ENCODE measurements at places on chromosomes 5 and 9.
A peak's percentile ranks its signal among the peaks of the same experiment; 100 is the strongest.

- no peak for DNase-seq
These were observed 64.0 kb downstream of the DOCK8 start for GRCh38 chr9:278651-279050.

GRCh38 chr5:54835647-54836046 lies 149.7 kb downstream of the ESM1 start:
- DNase-seq = no peak

DNA sequence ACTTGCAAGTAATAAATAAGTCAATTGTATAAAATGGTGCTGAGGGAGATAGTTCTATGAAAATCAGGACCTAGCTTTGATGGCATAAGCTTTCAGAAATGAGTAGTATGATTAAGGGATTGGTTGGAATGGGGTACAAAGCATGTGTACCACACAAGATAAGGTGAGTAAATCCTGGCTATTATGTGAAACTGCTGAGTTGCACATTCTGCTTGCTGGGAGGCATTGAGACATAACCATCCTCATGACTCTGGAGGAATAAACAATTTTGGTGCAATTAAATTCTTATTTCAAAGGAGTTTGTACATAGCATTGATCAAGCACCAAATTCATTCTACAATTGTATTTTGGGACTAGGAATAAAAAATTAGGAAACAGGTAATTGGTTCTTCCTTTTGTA lies 755.2 kb upstream of the ACO1 start:
- no peak for DNase-seq

- DNase-seq = no peak
These were observed 104.1 kb downstream of the CD180 start for GRCh38 chr5:67092535-67092934.

GRCh38 chr5:138784590-138784989 lies 31.4 kb downstream of the CTNNA1 start:
- no peak for DNase-seq

DNA sequence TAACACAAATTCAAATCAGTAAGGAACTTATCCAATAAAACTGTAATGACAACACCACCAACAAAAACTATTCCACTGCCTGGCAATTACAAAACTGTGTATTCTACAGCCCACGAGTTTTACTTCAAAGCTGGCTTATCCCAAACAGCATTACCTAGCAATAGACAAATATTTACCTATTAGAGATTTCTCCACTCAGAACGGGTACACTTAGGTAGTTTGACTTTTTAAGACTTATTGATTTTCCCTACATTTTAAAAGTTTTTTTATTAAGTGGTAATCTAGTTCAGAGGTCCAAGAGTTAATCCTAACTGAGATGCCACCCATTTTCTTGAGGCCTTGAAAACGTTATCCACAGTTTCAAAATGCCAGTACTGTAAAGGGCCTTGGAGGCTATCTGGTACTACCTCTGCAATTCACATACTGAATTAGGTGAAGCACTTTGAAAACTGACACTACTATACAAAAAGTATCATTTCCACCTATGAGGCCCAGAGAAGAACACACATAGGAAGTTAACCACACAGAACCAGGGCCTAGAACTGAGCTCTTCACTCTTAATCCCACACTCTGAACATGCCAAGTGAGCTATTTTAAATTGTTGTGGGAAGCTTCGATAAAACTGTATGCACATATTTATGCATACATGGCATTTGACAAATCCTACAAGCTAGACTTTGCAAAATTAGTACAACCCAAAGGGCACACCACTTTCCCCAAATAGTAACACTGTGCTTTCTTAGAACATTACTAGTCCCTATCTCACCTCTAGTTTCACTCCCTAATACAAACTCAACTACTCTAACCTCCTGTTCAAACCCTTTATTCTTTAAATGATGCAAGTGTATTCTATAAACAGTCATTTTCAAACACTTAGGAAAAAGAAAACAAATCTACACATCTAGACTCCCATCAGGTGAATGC lies 2.1 kb downstream of the NADK2 start:
- DNase-seq = peak; percentile 78

DNA sequence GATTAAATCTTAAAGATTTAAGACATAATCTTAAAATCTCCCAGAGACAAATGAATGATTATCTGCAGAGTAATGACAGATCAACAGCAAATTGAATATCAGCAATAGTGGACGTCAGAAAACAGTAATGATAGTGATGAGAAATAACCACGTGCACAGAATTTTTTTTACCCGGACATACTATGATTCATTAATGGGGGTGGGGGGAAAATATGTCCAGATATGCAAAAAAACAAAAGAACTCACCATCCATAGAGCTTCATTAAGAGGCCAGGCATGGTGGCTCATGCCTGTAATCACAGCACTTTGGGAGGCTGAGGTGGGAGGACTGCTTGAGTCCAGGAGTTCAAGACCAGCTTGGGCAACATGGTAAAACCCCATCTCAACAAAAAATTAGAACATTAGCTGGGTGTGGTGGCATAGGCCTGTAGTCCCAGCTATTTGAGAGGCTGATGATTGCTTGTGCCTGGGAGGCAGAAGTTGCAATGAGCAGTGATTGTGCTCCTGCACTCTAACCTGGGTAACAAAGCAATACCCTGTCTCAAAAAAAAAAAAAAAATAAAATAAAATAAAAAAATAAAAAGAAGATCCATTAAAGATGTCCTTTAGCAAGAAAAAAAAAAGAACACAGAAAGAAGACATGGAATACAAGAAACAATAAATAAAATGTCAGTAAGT lies 30.9 kb upstream of the SHOC1 start:
- no peak for DNase-seq

DNA sequence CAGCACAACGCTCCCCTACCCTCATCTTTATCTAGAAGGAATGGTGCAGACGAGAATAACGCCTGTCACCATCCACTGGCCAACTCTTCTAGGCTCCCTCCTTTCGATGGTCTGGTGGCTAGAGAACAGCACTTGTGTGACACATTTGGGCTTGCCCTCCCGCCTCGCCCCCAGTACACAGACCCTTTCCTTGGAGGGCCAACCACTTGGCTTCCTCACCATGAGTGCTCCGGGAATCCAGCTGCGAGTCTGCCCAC lies 1.4 kb downstream of the GNAQ start:
- no peak for DNase-seq

GRCh38 chr5:98016771-98017170 lies 756.7 kb upstream of the RGMB start:
- DNase-seq = no peak

GRCh38 chr9:110767559-110768063 lies 99.0 kb downstream of the MUSK start:
- no peak for DNase-seq

GRCh38 chr5:96942911-96943310 lies 7.0 kb downstream of the LNPEP start:
- DNase-seq = no peak

- DNase-seq = no peak
These were observed 24.0 kb downstream of the TGFBI start for GRCh38 chr5:136052692-136053335.

DNA sequence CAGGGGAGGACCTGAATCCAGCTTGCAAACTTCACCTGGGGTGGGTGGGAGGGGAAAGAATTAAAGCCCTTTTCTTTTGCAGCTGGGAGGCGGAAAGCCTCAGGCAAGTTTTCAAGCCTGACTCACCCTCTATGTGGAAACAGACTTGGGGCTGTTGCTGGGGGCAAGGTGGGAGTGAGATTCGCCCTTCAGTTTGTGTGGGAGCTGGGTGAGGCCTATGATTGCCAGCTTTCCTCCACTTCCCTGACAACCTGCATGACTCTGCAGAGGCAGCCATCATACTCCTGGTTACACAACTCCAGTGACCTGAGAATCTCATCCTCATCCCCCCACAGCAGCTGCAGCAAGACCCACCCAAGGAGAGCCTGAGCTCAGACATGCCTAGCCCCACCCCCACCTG lies 43.2 kb upstream of the SREK1 start:
- no peak for DNase-seq

- no peak for DNase-seq
These were observed 2188.5 kb upstream of the WWC1 start for GRCh38 chr5:166102947-166103346.

DNA sequence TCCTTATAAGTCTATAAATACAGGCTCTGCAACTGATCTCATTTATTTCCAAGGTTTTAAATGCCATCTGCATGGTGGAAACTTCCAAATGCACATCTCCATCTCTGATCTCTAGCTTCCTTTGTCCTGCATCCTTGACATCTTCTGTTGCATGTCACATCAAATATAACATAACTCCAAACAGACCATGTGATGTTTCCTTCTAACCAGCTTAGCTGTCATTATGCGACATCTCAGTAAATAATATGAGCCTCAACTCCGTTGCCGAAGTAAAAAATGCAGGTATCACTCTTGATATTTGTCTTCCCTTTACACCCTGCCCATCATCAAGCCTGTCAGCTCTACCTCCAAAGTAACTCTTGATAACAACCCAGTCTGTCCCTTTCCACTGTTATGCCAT lies 506.4 kb upstream of the C9orf72 start:
- DNase-seq = no peak

- no peak for DNase-seq
These were observed 20.2 kb downstream of the COL5A1 start for GRCh38 chr9:134661791-134662142.

- peak; percentile 95 for DNase-seq
These were observed 4.5 kb downstream of the UBE2D2 start for GRCh38 chr5:139565411-139566305.

- DNase-seq = no peak
These were observed 35.2 kb downstream of the ZNF366 start for GRCh38 chr5:72472031-72472430.

DNA sequence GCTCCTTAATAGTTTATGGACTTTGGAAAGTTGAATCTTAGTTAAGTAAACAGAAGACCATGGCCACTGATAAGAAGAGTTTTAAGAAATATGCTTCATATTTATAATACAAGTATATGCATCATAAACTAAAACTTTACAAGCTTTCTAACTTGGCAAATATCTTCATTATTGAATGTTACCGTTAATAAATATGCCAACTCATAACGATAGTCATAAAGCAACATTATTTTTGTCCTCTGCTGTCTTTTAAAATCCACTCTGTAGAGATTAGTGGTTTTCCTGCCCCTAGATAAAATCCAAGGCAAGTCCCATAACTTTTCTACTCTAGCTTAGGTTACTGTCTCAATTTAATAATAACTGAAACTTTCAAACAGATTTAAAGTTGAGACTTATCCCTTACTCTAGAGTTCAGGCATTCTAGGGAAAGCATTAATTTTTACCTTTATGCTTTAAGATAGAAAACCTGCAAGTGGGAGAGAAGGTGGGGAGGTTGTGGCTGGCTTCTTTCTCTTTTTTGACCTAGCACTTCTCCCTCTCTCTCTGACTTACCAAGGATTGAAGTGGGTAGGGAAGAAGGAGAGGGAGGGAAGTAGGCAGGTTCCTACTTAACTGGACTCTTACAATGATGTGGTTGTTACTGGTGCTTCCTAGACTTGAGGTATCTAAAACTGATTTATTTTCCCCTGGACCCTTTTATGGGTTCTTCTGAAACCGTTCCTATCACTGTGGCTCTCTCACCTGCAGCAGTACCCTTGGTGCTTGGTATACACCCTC lies 29.6 kb downstream of the RNF145 start:
- DNase-seq = no peak

- no peak for DNase-seq
These were observed 527.8 kb downstream of the KCTD16 start for GRCh38 chr5:144698484-144698883.

- no peak for DNase-seq
These were observed 125.4 kb downstream of the DOCK2 start for GRCh38 chr5:169762338-169763095.

DNA sequence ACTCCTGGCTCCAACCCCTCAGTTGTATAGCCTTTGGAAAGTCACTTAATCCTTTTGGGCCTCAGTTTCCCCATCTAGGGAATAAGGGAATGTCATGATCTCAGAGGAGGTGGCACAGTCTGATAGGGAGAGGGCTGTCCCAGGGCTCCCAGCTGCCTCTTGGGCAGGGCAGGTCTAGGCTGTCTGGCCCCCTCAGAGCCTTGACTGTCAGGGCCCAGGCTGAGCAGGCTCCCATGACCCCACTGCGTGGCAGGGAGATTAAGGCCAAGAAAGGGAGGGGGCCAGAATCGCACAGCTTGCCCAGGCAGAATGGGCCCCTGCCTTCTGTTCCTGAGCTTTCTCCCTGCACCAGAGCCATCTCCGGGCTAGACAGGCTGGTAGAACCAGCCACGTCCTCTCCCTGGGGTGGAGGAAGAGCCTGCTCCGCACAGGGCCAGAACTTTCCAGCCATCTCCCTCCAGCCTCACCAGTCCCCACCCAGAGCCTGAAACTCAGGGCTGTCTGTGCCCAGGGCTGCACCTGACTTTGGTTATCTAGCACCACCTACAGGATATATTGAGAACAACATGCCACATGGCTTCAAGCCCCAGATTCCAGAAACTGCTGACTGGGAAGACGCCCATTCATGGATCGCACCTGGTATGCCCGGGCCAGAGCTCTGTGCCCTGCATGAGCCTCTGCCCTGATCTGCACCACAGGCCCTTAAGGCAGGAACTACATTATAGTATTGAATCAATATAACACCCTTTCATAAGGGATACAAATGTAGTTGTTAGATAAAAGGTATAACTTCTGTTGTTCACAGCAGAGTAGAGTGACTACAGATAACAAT lies 32.1 kb downstream of the NAIF1 start:
- peak; percentile 90 for DNase-seq

DNA sequence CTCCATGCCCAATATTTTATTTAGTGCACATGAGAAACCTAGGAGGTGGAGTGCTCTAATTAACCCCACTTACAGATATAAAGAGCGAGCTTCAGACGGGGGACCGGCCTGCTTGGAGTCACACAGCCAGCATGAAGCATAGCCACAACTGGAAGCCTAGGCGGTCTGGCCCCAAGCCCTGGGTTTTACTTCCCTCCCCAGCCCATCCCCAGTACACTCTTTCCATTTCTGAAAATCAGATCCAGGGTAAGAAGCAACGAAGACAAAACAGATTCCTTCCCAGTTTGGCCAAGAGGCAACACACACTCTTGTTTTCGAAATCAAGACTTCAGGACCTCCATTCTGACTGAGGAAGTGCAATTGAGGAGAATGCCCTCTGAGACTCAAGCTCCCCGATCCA lies 27.1 kb downstream of the KCNMB1 start:
- no peak for DNase-seq

DNA sequence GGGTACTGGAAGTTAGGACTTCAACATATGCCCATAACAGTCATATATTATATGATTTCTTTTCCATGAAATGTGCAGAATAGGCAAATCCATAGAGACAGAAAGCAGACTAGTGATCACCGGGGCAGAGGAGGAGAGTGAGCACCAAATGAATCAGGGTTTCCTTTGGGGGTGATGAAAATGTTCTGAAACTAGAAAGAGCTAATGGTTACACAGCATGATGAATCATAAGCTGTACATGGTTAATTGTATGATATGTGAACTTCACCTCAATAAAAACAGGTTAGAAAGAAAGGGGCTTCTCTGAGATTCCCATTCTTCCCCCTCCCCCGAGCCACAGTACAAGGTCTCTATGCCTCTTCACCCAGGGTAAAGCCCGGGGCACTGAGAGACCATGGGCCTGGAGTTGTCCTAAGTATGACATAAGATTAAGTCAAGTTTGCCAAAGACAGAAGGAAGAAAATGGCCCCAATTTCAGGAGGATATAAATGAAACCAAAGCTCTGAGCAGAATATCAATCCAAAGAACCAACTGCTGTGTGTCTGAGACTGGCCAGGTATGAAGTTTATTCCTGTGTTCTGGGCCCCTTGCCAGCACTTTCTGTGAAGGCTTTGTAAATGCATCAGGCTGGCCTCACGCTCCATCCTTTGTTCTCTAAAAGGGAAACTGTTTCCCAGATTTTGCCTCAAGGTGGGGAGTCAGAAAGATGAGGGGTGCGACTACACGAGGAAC lies 243.8 kb downstream of the CDK5RAP2 start:
- no peak for DNase-seq
